Mesenteric fat pad (tissue), 1 donor: ENCODE measurements at places on chromosomes 7 and 10. TPM values are rescaled to one million over a fixed set of nuclear protein-coding genes. Genes with fewer than 3 reads are reported as not detected.

Gene VPS37D
- total RNA-seq = 2.0 TPM

Gene PPP1R3C
- 3.0 TPM for total RNA-seq

Gene SFTPD
- not detected for total RNA-seq

Gene ZNF316
- 27.7 TPM for total RNA-seq

Gene RNF148
- total RNA-seq = 1.2 TPM

Gene ZNF503
- 16.8 TPM for total RNA-seq

Gene CTNNA3
- 0.10 TPM for total RNA-seq

Gene NPY
- total RNA-seq = not detected

Gene CPN1
- not detected for total RNA-seq

Gene ELMO1
- 48.9 TPM for total RNA-seq

Gene CNTNAP2
- total RNA-seq = 1.3 TPM

Gene TEX47
- total RNA-seq = not detected

Gene CALCR
- total RNA-seq = 0.51 TPM

Gene FEZF1
- total RNA-seq = not detected

Gene ZNF117
- total RNA-seq = 58.1 TPM

Gene PPP1R17
- not detected for total RNA-seq

Gene ANKRD22
- 0.80 TPM for total RNA-seq

Gene SFTPA2
- not detected for total RNA-seq

Gene AOAH
- total RNA-seq = 9.4 TPM

Gene RAB19
- total RNA-seq = not detected

Gene TSPAN12
- 7.2 TPM for total RNA-seq

Gene PRTFDC1
- 2.7 TPM for total RNA-seq

Gene LHFPL3
- not detected for total RNA-seq

Gene ACTL6B
- not detected for total RNA-seq
